ENCODE measurements at places on chromosomes 12 and 14. TPM values are rescaled to one million over a fixed set of nuclear protein-coding genes. Genes with fewer than 3 reads are reported as not detected.
A peak's percentile ranks its signal among the peaks of the same experiment; 100 is the strongest.

DNA sequence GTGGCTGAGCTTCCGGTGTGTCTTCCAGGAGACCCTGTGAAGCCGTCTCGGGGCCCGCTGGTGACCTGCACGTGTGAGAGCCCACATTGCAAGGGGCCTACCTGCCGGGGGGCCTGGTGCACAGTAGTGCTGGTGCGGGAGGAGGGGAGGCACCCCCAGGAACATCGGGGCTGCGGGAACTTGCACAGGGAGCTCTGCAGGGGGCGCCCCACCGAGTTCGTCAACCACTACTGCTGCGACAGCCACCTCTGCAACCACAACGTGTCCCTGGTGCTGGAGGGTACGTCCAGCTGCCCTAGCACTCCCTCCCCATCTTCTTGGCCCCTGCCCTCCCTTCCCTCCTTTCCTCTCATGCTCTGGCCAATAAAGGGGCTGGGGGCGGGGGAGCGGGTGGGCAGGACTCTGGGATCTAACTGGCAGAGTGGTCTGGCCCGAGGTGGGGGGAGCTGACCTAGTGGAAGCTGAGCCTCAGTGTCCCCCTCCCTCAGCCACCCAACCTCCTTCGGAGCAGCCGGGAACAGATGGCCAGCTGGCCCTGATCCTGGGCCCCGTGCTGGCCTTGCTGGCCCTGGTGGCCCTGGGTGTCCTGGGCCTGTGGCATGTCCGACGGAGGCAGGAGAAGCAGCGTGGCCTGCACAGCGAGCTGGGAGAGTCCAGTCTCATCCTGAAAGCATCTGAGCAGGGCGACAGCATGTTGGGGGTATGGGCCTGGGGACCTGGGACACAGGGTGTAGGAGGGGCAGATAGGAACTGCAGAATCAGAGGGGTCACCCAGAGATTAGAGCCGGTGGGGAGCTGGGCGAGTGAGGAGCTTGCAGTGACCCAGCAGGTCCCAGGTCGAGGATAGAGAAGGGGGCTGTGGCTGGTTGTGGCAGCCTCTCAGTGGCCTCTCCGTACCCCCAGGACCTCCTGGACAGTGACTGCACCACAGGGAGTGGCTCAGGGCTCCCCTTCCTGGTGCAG lies 6.0 kb downstream of the ACVRL1 start:
- DNase-seq = peak; percentile 74
- no peak overlapping the region for H3K27ac ChIP-seq
- no peak overlapping the region for H3K4me3 ChIP-seq
- H3K4me1 ChIP-seq = no peaks in the 10 kb centered on the region
- peaks cover 25% of the 10 kb centered on the region for H3K27me3 ChIP-seq

DNA sequence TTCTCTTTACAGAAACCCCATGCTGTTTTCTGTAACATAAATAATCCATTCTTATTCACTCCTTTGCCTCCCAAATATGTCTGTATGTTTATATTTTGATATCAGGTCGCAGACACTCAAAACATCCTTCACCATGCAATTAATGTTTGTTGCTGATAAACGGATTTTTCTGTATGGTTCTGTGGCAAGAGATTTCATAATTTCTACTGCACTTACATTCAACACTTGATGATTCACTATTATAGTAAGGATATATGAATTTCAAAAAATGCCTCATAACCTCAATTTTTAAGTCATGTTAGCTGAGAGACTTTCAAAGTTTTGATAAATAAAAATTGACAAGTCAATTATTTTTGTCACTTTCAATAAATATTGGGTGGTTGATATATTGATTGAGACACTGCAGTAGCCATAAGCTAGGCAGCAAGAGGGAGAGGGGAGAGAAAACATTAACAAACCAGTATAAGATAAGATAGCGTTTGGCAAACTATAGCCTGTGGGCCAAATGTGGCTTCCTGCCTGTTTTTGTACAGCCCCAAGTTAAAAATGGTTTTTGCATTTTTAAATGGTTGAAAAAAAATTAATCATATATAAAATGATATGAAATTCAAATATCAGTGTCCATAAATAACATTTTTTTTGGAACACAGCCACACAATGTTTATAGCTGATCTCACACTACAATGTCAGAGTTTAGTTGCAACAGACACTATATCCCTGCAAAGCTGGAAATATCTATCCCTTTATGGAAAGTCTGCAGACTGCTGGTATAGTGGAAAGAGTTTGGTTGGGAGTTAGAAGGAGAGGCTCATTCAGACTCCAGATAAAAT lies 18.3 kb downstream of the ALDH6A1 start:
- no peaks in the 10 kb centered on the region for H3K27me3 ChIP-seq
- no peaks in the 10 kb centered on the region for H3K36me3 ChIP-seq
- no peaks in the 10 kb centered on the region for H3K4me1 ChIP-seq
- H3K4me3 ChIP-seq = no peak overlapping the region
- H3K27ac ChIP-seq = no peak overlapping the region

Gene AMDHD1
- total RNA-seq = 0.21 TPM

DNA sequence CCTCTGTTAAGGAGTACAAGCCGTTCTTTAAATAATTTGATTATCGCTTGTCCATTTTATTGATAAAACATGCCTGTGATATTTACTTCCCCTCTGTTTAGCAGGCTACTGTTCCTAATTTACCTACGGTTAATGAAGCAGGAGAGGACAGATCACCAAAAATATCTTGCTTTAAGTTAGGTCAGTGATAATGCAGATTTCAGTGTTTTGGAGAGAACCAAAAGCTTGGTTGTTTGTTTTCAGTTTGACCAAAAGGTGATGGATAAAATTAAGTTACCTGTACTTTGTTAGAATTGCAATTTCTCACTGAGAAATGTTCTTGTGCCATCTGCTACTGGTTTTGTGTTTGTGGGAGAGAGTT lies 958 bp downstream of the SPATS2 start:
- peaks cover 19% of the 10 kb centered on the region for H3K27me3 ChIP-seq
- H3K4me1 ChIP-seq = peaks cover 16% of the 10 kb centered on the region
- peak overlapping the region; percentile 87 for H3K4me3 ChIP-seq
- no peaks in the 10 kb centered on the region for H3K36me3 ChIP-seq
- H3K27ac ChIP-seq = no peak overlapping the region
- DNase-seq = no peak

- H3K27me3 ChIP-seq = no peaks in the 10 kb centered on the region
- no peak for DNase-seq
- no peak overlapping the region for H3K27ac ChIP-seq
- H3K4me3 ChIP-seq = no peak overlapping the region
- H3K36me3 ChIP-seq = no peaks in the 10 kb centered on the region
- no peaks in the 10 kb centered on the region for H3K4me1 ChIP-seq
Measured at GRCh38 chr12:5473076-5473782, 41.3 kb downstream of the NTF3 start.

Gene STON2
- total RNA-seq = 71.0 TPM

DNA sequence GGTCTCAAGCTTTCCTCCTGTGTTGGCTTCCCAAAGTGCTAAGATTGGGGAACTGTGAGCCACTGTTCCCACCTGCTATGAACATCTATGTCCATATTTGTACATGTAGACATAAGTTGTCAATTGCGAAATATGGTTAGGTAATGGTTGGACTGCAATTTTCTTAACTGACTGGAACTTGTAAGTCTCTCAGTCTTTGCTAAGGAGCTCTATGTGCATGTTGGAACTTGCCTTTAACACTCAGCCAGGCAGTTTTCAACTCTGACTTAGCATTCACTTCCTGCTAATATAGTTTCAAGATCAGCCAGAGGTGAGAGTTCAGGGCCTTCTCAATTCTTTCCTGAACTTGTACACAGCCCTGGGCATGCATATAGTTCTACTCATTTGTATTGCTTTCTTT lies 44.5 kb upstream of the EEA1 start:
- DNase-seq = no peak
- H3K27ac ChIP-seq = no peak overlapping the region
- H3K4me1 ChIP-seq = no peaks in the 10 kb centered on the region
- no peaks in the 10 kb centered on the region for H3K27me3 ChIP-seq
- 0 out of 2 replicates have a peak, but pooled peaks cover 10% of the 10 kb centered on the region for H3K36me3 ChIP-seq

- H3K27ac ChIP-seq = no peak overlapping the region
- H3K4me3 ChIP-seq = no peak overlapping the region
- no peak for DNase-seq
- H3K27me3 ChIP-seq = no peaks in the 10 kb centered on the region
Measured at GRCh38 chr14:95741038-95741490, 27.1 kb upstream of the TCL1A start.

- peaks cover 62% of the 10 kb centered on the region for H3K4me1 ChIP-seq
- H3K27ac ChIP-seq = 0 out of 2 replicates have a peak overlapping the region, but pooled peaks have one; percentile 17
- DNase-seq = no peak
- no peaks in the 10 kb centered on the region for H3K27me3 ChIP-seq
- no peak overlapping the region for H3K4me3 ChIP-seq
Measured at GRCh38 chr14:102824832-102825231, 47.6 kb downstream of the TRAF3 start.

DNA sequence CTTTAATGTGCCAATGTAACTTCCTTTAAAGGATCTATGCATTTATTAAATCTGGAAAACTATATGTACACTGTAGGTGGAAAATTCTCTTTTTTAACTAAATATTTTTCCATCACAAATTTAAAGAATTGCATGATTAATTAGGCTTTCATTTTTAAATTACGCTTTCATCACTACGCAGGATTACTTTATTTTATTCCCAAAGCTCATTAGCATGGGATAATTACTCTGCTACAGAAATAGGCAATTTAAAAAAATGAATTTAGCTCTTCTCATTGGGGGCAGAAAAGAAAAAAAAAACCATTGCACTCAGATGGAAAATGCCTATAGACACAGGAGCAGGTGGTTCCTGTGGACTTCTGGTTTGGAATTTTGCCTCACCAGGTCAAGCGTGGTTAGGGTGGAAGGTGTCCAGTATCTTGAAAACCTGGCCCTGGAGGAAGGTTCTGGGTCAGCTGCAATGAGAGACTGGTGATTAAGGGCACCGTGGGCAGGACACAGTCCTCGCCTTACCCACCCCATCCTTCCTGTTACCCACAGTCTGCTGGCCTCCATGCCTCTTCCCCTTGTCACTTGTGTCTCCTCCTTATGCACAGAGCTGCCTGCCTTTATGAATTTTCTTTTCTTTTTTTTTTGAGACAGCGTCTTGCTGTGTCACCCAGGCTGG lies 17.3 kb upstream of the RIN3 start:
- H3K4me3 ChIP-seq = no peak overlapping the region
- H3K36me3 ChIP-seq = no peaks in the 10 kb centered on the region
- no peaks in the 10 kb centered on the region for H3K4me1 ChIP-seq
- no peaks in the 10 kb centered on the region for H3K27me3 ChIP-seq
- H3K27ac ChIP-seq = no peak overlapping the region

GRCh38 chr14:50260072-50260471 lies 28.7 kb upstream of the SOS2 start:
- H3K27me3 ChIP-seq = no peaks in the 10 kb centered on the region
- H3K27ac ChIP-seq = no peak overlapping the region
- no peak overlapping the region for H3K4me3 ChIP-seq
- peak; percentile 30 for DNase-seq
- no peaks in the 10 kb centered on the region for H3K4me1 ChIP-seq

DNA sequence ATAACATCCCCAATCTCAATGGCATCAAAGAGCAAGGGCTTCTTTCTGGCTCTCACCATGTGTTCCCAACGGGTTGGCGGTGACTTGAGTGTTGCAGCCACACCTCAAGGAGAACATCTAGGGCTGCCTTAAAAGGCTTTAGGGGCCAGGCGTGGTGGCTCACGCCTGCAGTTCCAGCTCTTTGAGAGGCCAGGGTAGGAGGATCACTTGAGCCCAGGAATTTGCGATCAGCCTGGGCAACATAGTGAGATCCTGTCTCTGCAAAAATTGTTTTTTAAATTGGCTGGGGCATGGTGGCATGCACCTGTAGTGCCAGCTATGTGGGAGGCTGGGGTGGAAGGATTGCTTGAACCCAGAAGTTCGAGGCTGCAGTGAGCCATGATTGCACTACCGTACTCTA lies 14.9 kb downstream of the RFLNA start:
- H3K36me3 ChIP-seq = no peaks in the 10 kb centered on the region
- no peak overlapping the region for H3K27ac ChIP-seq
- no peaks in the 10 kb centered on the region for H3K27me3 ChIP-seq
- no peak for DNase-seq
- H3K4me1 ChIP-seq = no peaks in the 10 kb centered on the region

DNA sequence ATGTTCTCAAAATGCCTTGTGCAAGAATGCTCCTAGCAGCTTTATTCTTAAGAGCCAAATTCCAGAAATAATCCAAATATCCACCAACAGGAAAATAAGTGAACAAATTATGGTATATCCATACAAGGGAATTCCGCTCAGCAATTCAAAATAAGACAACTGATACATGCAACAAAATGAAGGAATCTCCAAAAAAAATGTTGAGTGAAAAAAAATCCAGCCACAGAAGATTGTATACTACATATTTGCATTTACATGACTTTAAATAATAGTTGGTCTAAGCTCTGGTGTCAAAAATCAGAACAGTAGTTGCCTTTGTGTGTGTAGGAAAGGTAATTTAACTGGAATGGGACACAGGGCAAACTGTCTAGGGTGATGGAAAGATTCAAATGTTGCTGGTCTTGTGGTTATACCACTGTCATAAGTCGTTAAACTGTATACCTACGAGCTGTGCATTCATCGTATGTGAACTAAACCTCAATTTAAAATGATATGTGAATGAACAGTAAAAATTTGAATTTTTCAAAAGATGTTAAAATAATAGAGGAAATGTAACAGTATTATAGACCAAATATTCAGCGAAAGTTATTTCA lies 3.2 kb downstream of the CD69 start:
- no peak overlapping the region for H3K27ac ChIP-seq
- DNase-seq = no peak
- H3K36me3 ChIP-seq = no peaks in the 10 kb centered on the region
- H3K27me3 ChIP-seq = no peaks in the 10 kb centered on the region
- H3K4me3 ChIP-seq = no peak overlapping the region

Gene PRICKLE1
- total RNA-seq = 51.7 TPM

GRCh38 chr14:51168215-51168613 lies 71.8 kb upstream of the TMX1 start:
- H3K4me1 ChIP-seq = peaks cover 15% of the 10 kb centered on the region
- no peak overlapping the region for H3K27ac ChIP-seq
- no peak overlapping the region for H3K4me3 ChIP-seq
- DNase-seq = no peak
- H3K27me3 ChIP-seq = no peaks in the 10 kb centered on the region

- H3K4me3 ChIP-seq = no peak overlapping the region
- no peaks in the 10 kb centered on the region for H3K36me3 ChIP-seq
Measured at GRCh38 chr12:9667403-9668160, 1.9 kb upstream of the CLEC2D start.

DNA sequence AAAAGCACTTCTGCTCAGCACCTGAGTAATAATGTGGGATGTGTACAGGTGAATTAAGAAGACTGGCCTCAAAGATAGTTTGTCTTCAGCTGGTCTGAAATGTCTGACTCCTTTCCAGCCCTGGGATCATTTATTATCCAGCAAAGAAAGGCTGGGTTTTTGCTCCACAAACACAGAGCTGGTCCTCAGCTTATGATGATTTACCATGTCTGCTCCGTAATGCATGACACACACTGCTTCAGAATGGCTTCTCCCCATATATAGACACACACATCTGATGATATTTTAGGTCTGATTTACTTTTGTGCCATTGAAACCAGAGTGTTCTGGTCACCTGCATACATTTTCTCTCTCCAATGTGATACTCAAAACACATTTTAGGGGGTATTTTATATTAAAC lies 225.0 kb downstream of the SLC25A21 start:
- DNase-seq = no peak
- no peaks in the 10 kb centered on the region for H3K27me3 ChIP-seq
- no peak overlapping the region for H3K27ac ChIP-seq
- no peaks in the 10 kb centered on the region for H3K36me3 ChIP-seq

Data from GM23338 (cell line).